ENCODE measurements at places on chromosomes 4 and X.

DNA sequence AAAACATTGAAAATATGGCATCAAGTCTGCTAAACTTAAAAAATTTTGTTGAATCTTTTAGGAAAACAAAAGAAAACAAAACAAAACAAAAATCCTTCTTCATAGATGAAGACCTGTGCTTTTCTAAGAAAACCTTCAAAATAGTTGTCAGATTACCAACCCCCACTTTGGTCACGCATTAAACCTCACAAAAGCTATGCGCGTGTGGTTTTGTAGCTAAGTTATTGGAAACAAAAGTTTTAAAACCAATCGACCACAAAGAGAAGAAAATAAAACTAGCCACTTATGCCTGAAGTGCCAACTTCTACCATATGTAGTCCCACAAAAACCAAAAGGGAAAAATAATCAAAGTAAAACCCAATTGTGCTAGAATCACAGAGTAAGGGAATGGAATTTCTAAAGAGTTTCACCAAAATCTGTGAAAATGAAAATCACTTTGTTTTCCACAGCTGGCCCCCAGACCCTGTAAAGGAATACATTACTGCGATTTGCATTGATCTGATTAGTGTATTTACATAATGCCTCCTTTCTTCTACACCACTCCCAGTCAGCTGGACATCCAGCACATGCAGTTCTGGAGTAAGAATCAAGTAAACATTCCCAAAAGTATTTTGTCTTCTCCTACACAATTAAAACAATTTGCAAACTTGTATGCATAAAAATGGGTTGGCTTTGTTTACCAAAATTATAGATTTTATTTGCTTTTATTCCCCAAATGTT is 330.1 kb upstream of the DKK2 start:
- DNase-seq = no peak

GRCh38 chr4:99088023-99088449 is 552 bp downstream of the ADH5 start:
- peak; percentile 53 for DNase-seq

GRCh38 chr4:87235020-87235671 is 14.7 kb upstream of the KLHL8 start:
- DNase-seq = no peak

DNA sequence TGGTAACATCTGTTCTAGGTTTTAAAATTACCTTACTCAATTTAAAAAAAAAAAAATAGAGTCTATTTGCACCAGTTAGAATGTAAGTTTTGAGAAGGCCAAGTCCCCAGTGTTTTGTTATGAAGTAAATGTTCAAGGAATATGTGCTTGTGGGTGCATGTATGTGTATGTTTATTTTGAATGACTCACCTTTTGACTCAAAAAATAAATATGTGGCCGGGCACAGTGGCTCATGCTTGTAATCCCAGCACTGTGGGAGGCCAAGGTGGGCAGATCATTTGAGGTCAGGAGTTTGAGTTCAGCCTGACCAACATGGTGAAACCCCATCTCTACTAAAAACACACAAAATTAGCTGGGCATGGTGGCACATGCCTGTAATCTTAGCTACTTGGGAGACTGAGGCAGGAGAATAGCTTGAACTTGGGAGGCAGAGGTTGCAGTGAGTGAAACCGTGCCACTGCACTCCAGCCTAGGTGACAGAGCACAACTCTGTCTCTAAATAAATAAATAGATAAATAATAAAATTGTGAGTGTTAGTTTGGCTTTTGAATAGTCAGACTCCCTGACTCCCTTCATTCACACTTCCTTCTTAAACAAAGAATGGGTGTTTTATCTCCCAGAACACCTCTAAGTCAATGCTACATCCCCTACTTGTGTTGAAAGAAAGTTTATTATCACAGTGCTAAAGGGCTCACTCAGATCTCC is 511.3 kb upstream of the PCDH7 start:
- DNase-seq = no peak

DNA sequence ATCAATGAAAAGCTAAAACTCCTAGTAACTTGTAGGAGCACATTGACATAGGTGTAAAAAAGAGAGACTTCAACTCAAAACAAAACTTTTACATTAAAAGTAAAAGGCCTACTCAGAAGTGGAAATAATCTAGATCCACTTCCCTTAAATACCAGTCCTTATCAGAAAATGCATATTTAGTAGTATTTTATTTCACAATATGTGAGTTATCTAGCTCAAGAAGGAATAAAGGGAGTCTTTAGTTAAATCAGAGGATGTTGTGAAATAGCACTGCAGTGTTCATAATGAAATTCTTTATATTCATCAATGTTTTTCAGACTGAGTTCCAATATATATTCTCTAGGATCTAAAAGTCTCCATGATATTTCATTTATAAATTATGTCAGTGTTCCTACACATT is 715.0 kb downstream of the GRID2 start:
- DNase-seq = no peak

DNA sequence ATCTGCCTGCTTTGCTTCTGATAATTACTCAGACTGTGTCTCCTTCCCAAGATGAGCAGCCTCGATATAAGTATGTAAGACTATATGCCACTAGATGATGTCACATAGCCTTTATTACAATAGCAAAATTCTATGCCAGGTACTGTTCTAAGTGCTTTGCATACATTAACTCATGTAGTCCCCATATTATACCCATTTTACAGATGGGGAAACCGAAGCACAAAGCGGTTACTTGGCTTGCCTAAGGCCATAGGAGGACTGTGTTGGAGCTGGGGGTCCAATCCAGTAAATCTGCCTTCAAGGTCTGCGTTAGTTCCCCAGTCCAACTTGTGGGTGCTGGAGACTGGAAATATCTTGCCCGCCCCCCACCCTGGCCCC is 826 bp upstream of the SCML1 start:
- no peak for DNase-seq

- DNase-seq = no peak
These were observed 14.0 kb downstream of the ARHGEF6 start for GRCh38 chrX:136766785-136767103.

DNA sequence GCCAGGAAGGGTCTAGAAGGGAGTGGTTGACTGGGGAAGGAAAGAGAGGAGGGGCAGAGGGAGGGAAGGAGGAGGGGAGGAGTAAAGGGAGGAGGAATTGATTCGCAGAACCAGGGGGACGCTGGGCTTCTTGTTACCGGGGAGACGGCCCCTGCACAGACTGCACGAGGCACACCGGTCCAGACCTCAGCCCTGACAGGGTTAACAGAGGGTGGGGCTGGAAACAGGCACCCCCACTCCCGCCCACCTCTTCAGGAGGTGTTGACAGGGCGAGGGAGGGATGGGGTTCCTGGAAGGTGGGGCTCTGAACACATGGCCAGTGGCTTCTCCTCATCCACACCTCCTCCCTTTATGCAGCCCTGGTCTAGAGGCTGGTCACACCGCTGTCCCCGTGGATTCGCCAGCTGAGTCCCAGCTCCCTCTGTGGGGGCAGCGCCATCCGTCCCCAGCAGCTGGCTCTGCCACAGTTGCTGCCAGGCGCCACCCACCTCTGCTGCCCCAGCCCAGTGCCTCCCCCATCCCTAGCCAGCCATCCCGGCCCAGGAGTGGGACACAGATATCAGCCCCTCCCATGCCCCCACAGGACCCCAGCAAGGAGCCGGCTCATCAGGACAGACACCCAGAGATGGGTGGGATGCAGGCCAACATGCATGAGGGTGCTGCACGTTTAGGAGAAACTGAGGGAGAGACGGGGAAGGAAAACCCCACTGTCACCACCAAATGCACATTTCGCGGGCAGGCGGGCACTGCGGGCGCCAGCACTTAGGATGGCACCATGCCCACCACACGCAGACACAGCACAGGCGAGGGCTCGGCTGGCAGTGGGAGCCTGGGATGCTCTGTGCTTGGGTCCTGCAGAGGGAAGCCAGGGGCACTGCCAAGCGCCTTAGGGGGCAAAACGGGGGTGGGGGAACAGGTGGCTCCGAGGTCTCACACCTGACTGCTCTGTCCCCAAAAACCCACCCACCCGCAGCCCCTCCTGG is 87.6 kb downstream of the ABLIM2 start:
- no peak for DNase-seq

- DNase-seq = no peak
These were observed 87.8 kb downstream of the GRIA3 start for GRCh38 chrX:123271902-123272301.

GRCh38 chr4:37844204-37844603 is 17.7 kb downstream of the PGM2 start:
- DNase-seq = no peak

DNA sequence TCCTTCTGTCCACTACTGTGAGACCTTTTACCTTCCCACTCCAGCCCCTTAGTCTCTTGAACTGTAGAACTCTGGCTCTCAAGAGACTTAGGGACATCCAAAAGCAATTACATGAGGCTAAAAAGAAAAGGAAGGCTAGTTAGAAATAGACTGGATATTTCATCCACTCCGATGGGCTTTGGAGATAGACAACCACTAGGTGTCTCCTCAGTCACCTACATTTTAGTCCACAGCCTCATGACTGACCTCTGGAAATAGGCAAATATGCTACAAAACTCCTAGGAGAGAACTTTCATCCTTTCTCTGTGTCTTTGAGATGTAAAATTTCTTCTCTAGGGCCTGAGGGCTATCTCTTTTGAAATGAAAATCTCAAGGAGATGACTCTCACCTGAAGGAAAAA is 45.1 kb upstream of the LAMP2 start:
- peak; percentile 15 for DNase-seq

GRCh38 chr4:77146186-77147078 is 10.6 kb upstream of the CCNG2 start:
- no peak for DNase-seq

DNA sequence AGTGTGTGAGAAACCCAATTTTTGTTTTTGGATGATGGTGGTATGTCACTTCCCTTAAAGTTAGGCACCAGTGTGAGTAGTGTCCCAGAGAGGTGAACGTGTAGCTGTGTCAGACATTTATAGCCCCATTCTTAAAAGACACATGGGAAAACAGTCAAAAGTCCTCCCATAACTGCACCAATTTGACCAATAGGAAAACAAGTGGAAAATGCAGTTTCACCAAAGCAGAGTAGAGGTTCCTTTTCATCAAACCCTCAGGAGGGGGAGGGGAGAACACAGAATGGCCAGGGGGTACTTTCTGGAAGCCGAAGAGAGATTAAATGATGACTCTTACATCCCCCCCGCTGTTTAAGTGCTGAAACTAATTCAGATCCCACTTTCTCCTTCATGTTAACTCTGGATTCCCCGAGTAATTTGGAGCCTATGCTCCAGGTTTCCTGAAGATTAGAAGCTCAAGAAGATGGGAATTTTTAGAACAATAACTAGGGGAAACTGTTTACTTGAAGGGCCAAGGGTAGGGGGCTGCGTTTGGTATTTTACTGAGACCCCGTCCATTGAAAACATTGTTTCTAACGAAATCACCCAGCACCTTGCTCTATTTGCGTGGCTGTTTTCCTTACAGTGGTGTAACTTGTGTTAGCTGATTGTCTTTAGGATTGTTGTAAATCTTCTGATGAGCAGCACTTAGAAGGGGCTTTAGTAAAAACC is 2.1 kb upstream of the LEF1 start:
- no peak for DNase-seq

DNA sequence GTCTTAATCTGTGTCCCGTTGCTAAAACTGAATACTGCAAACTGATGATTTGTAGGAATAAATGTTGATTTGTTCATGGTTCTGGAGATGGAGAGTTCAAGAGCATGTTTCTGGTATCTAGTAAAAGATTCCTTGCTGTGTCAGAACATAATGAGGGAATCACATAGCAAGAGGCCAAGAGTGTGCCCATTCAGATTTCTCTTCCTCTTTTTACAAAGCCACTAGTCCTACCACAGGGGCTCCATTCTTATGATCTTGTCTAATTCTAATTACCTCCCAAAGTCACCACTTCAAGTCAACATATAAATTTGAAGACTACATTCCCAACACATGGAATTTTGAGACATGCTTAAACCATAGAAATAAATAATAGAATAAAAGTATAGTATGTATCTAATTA is 608.8 kb upstream of the EPHA5 start:
- DNase-seq = no peak

DNA sequence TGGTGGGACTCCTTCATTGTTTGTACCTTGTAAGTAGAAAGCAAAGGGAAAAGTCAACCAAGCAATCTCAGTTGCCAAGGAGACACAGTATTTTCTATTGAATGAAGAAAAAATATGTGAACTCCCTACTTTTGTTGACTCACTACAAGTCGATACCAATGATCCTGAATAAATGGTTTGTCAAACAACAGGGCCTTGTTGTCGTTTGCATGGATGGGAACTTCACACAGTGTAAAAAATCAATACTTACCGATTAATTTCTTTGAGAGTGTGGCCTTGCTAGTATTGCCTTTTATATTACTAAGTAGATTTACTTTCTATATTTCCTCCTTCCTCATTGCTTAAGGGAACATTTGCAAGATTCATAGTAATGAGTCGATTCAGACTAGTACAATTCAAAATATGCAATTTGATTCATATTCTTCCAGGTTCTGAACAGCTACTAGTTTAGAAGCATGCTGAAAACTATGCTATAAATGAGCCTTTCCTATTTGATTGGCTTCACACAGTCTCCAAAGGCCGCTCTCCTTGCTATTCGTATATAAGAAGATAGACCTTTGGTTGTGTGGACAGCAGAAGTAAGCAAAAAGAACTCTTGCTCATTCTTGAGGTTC is 108.0 kb downstream of the ZNF330 start:
- no peak for DNase-seq

GRCh38 chr4:139511320-139511719 is 44.7 kb downstream of the SETD7 start:
- no peak for DNase-seq

DNA sequence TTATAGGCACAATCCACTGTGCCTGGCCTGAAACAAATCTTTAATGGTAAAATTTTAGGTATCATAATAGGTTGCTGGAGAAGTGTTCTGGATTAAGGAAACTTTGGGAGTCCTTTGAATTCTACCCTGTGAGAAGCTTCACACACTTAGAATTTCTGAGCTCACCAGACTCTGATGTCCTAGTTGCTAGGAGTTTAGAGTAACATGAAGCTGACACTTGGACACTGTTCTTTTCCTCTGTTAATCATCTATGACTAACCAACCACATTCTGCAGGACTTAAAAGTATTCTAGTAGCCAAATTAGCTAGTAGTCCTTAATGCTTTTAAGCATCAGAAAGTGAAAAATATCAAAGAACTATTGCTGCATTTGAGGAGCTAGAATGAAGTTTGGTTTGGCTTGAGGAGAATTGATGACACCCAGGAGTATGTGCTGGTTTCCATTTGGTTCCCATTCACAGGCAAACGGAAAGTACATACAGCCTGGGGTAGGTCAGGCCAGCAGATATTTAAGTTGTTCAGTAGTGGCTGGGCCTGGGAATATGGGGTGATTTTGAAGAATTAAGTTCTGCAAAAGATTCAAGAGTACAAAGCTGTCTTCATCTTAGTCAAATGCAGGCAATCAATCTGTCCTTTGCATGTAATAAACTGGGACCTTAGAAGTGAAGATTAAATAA is 38.8 kb upstream of the IGFBP7 start:
- no peak for DNase-seq

DNA sequence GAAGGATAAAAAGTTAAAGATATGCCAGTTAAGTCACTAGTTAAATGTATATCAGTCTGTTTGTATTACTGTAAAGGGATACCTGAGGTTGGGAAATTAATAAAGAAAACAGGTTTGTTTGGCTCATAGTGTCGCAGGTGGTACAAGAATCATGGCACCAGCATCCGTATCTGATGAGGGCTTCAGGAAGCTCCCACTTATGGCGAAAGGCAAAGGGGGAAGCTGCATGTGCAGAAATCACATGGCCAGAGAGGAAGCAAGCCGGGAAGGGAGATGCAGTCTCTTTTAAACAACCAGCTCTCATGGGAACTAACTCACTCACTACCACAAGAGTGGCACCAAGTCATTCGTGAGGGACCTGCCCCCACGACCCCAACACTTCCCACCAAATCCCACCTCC is 91.9 kb upstream of the SH3RF1 start:
- DNase-seq = no peak

Data from GM13976 (cell line).